A549 (cell line): ENCODE measurements at places on chromosomes 7 and 10. TPM values are rescaled to one million over a fixed set of nuclear protein-coding genes. Genes with fewer than 3 reads are reported as not detected.

DNA sequence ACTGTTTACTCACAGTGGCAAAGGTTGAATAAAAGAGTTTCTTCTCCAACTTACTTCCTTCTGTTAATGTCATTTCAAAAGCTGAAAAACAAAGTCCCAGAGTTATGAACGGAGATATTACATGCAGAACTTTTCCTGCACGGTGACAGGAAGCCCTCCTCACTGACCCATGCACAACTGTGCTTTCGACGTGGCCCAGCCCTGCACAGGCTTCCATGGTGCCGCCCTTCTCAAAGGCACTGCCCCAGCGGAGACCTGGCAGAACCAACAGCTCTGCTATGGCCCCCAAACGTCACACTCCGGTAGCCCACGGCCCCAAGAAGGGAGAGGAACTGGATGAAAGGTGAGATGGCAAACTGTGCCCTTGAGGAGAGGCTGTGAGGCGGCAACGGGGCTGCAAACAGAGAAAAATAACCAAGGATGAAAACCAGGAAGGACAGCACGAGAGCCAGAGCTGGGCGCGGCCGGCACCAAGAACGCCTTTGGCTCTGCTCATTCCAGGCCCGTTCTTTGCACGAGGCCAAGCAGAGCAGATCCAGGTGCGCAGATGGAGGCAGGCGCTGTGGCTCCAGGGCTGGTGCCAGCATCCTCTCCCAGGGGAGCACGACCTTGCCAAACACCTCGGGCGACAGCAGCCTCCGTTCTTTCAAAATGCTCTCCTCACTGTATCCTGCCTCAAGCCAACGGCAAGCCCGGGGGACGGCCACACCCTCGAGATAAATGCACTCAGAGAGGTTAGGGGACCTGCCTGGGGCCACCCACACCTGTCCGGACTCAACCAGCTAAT, 7.0 kb upstream of the FUOM start:
- no peak for DNase-seq

DNA sequence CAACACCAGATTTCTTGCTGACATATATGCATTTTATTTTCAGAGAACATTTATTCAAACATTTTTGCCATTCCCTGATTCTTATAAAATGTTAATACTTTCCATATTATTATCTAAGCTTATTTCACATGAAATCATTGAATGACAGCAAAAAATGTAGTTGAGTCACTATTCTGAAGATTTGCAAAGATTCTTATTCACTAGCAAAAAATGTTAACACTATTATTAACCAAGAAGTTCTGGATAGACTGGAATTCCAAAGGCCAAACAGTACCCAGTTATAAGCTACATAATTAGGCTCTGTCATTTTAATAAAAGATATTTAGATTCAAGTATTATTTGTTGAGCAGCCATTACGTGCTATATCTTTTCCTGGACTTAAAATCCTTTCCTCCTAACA, 4.3 kb downstream of the GSTO2 start:
- DNase-seq, result no peak

DNA sequence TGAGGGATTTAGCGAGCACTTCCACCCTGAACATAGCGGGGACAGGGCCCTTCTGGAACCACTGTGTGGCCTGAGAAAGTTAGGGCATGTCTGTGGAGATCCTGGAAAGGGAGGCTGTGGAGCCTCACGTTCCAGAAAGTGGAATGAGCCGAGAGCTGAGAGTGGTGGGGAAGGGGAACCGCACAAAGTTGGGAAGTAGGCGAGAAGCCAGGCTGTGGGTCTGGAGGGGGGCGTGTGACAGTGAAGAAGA, 10.4 kb upstream of the PAX2 start:
- no peak for DNase-seq

DNA sequence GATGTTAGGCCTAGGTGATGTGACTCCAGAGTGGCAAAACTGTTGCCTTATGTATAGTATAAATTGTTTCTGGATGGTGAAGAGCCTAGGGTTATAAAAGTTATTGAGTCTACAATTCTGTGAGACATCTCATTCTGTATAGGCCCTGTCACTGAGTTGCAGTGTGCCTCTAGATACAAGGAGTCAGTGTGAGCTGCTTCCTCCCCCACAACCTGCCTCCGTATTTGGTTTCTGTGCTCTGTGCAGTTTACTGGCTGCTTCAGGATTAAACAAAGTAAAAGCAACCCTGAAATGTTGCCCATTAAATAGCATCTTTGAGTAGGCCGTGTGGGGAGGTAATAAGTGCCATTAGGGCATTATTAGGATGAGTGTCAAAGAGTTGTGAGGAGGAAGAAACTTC, 1.9 kb upstream of the IFRD1 start:
- no peak for DNase-seq

DNA sequence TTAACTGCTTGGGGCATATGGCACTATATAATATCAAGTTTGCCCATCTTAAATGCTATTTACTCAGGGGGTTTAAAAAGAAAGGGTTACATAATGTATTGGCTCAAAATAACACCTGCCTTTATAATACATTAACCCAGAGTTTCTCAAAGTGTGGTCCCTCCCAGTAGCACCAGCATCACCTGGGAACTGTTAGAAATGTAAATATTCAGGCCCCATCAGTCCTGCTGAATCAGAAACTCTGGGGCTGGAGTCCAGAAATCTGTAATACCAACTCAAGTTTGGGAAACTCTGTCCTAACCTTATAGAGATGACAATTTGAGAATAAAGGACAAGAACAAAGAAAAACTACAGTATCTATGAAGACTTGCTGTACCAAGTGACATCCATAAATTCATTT, 270.7 kb downstream of the PARD3 start:
- DNase-seq, result no peak

DNA sequence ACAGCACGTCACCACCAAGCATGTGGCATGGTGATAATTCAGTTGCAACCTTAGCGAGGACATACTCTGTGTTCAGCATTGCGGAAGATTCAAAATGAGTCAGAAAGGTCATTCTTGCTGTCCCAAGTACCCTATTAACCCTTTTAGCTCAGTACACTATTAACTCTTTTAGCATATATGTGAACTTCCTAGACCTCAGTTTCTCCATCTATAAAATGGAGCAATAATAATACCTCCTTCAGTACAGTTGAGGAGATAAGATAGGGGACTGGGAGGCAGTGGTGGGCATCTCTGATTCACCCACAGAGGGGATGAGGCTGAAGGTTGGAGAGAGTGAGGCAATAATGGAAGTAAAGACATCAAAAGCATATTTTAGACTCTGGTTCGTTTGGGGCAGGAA, 67.3 kb downstream of the XRCC2 start:
- no peak for DNase-seq

SFTPD gene
- polyA plus RNA-seq, result 0.17 to 0.40 TPM (median 0.25 TPM) in 3 replicates

MMD2 gene
- polyA plus RNA-seq, result not detected in 3 replicates

PNLIPRP2 gene
- 0.09 to 0.10 TPM in 2 of 3 replicates, not detected in the other for polyA plus RNA-seq
